DMS79 (cell line): ENCODE measurements at places on chromosomes 13 and 19.

DNA sequence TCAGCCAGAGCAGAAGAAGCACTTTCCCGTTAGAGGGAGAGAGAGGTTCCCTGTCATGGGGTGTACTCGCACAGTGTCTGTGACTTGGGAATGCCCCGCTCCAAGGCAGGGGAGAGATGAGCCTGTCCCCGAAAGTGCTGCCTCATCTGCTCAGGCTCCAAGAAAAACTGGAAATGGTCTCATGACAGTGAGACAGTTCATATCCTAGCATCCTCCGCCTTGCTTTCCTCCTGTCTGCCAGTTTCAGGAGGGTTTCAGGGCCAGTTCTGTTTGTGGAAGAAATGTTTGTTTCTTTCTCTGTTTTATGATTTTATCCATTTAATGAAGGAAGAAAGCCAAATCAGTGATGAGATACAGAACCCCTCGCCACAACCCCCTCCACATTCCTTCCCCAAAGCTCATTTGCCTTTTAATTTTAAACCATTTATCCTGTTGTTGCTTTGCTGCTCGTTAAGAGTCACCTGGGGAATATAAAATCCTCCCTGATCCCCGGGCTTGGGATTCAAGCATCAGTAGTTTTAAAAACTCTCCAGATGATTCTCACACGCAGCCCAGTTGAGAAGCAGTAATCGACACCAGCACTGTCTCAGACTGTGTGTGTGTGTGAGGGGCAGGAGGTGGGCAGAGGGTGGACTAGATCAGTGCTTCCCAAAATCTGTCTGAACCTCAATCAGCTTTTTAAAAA is 144.6 kb upstream of the UBL3 start:
- DNase-seq, result no peak

DNA sequence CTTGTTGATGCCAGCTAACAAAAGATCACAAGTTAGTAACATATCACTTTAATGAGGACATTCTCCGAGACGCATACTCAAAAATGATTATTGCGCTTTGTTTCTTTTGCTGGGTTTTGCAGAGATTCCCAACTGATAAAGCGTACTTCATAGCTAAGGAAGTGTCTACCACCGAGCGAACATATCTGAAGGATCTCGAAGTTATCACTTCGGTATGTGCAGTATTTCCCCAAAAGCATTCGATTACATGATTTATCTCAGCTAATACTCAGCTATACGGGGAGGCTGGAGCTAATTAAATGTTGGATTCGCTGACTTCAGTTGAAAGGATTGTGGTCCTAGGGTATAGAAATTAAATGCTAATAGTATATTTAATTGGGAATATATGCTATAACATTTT is 166.3 kb downstream of the STK24 start:
- no peak for DNase-seq

GRCh38 chr13:102598061-102598460 is 1.3 kb downstream of the TPP2 start:
- DNase-seq, result no peak

GRCh38 chr19:20858218-20858617 is 64.8 kb upstream of the ZNF85 start:
- no peak for DNase-seq

GRCh38 chr19:55753401-55753800 is 5.5 kb upstream of the RFPL4A start:
- no peak for DNase-seq

- DNase-seq, result peak; percentile 36
Observed at GRCh38 chr19:459724-460511, 915 bp downstream of the SHC2 start.

- no peak for DNase-seq
Observed at GRCh38 chr13:84393981-84394625, 511.8 kb upstream of the SLITRK1 start.

DNA sequence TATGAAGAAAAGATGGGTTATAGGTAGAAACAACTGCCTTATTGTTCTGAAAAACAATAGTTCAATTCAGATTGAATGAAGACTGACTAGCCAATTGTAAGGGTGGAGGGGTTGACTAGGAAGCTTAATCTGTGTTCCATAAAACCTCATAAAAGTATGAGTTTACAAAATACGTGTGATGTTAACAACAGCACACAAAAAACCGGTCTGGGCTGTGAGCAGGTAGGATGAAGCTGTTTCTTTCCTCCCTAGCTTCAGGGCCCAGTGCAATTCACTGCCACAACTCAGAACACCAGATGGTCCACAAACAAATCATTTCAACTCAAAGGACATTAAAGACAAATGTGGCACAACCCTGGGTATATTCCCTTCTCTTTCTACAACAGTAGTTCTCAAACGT is 3.2 kb downstream of the OXGR1 start:
- DNase-seq, result no peak

DNA sequence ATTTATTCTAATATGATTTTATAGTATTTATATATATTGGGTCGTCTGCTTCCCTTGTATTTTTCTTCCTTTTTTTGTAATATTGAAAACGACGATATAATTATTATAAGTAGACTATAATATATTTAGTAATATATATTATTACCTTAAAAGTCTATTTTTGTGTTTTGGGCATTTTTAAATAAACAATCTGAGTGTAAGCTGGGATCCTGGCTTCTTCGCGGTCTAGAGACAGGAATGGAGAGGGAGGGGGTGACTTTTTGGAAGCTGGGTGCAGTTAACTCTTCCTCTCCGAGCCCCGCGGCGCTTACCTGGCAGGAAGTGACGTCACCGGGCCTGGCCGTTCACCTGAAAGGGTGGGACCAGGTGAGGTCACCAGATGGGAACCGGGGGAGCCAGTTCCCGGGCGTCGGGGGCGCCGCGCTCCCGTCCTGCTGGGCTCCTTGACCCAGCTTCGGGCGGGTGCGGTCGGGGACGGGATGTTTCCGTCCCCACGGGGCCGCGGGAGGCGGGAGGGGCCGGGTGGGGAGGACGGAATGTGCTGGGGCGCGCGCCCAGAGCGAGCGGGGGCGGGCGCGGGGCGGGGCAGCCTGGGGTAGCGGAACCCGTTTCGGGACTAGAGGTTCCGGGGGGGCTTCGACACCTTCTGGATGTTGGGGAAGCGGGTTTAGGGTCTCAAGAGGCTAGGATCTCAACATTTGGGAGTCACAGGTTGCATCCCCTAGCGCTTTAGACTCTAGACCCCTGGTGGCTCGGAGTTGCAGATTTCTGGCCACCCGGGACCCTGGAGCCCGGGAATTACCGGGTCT is 2.8 kb downstream of the ZFP36 start:
- DNase-seq, result peak; percentile 94

GRCh38 chr19:16585808-16586476 is 13.7 kb upstream of the SLC35E1 start:
- no peak for DNase-seq

DNA sequence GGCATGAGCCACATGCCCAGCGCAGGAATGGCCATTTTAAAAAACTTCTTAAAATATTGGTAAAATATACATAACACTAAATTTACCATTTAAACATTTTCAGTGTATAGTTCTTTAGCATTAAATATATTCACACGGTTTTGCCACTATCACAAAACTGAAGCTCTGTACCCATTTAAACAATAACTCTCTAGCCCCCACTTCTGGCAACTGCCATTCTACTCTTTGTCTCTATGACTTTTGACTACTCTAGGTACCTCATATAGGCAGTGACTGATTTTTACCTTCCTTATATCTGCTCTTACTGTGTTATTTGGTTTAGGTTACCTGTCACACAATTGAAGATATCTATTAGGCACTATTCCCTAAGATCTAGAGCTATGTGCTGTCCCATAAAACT is 2.3 kb upstream of the KBTBD7 start:
- DNase-seq, result no peak

GRCh38 chr13:51816604-51817249 is 12.8 kb upstream of the DHRS12 start:
- no peak for DNase-seq

- DNase-seq, result no peak
Observed at GRCh38 chr13:98746968-98747367, 5.5 kb downstream of the SLC15A1 start.

DNA sequence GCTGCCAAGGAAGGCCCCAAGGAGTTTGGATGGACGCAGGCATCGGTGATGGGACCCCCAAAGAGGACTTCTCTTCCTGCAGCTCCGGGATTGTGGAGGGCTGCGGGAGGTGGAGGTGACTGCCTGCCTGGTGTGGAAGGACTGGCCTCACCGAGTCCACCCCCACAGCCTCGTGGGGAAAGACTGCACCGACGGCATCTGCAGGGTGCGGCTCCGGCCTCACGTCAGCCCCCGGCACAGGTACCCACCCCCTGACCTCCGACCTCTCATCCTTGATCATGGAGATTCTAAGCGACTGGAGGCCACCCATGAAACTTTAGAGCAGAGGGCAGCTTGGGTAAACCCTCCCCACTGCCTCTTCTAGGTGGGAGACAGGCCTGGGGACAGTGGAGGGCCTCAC is 16.9 kb upstream of the CLASRP start:
- DNase-seq, result no peak

- DNase-seq, result no peak
Observed at GRCh38 chr13:112997188-112998130, 28.4 kb downstream of the MCF2L start.

DNA sequence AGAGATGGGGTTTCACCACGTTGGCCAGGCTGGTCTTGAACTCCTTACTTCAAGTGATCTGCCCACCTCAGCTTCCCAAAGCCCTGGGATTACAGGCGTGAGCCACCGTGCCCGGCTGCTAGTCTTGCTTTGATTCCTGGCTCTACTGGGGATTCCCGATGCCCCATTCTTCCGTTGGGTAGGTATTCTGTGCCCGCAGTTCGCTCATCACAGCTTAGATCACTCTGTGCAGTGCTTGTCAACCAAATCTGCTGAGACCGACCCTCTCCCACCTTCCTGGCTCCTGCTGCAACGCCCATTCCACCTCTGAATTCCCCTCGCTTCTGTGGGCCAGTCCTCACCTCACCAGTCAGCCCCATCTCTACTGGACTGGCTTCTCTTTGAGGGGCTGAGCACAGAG is 4.6 kb upstream of the ZNF414 start:
- no peak for DNase-seq

DNA sequence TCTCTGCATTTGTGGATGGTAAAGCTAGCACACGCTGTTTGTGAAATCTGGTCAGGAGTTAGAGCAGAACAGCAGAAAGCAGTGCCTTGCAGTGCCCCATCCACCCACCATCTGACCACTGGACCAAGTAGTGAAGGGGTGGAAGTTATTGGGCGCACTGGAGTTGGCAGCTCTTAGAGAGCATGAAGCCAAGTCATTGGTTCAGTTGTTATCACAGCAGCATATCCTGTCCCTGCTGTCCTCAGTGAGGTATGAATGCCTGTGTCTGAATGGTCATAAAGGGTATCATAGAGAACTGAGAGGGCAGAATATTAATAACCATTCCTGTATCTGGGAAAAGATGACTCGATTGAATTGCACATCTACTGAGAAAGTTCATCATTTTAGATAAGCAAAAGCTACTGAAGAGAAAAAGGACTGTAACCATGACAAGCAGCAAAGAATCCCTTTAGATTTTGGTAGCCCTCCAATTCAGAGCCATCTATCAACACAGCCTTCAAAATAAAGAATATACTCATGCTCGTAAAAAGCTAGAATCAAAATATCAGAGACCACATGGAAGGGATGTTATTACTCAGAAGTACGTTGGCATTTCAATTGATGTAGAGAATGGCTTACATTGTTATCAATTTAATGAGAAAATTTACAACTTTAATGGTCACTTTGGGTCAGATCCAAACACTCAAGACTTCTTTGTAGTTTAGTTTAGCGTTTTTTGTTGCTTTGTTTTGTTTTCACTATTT is 919.0 kb downstream of the EFNB2 start:
- DNase-seq, result no peak

GRCh38 chr13:51832471-51833152 is 12.4 kb downstream of the TMEM272 start:
- no peak for DNase-seq

GRCh38 chr19:41420101-41420880 is 6.9 kb downstream of the B3GNT8 start:
- no peak for DNase-seq

- no peak for DNase-seq
Observed at GRCh38 chr13:79846386-79846785, 365.4 kb downstream of the NDFIP2 start.

GRCh38 chr19:44525721-44526430 is 3.6 kb downstream of the CEACAM20 start:
- no peak for DNase-seq

DNA sequence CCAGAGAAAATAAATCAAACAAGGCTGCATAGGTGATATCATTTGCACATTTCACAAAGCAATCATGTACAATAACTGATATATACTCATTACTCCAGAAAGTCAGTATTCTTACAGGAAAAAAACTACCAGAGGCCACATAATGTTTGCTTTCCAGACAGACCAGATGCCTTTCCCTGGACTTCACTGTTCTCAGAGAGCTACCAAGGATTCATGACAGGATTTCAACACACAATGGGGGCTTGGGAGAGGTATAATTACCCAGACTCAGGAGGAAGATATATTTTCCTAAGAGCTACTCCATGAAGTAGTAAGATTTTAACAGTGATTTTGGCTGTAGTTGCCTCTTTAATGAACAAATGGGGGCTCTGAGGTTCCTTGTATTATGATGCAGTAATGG is 110.0 kb downstream of the FOXO1 start:
- no peak for DNase-seq

GRCh38 chr19:32916969-32917615 is 47.5 kb upstream of the SLC7A9 start:
- DNase-seq, result no peak

GRCh38 chr19:50553134-50553703 is 15.0 kb downstream of the LRRC4B start:
- no peak for DNase-seq

DNA sequence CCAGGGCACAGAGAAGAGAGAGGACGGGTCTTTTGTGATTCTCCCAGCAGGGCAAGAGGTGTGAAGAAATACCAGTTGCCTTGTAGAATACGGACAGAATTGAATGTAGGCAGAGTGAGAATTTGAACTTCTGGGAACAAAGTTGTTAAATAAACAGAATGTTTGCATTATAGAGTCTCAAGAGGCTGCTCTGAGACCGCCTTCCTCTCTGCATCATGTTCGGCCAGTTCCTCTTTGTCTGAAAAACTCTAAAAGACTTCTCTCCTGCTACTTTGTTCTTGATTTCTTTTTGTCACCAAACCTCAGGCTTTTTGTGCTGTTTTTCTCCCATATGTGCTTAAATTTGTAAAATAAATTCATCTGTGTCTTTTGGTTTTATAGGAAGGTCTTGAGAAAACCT is 256.4 kb downstream of the DLEU7 start:
- DNase-seq, result no peak

DNA sequence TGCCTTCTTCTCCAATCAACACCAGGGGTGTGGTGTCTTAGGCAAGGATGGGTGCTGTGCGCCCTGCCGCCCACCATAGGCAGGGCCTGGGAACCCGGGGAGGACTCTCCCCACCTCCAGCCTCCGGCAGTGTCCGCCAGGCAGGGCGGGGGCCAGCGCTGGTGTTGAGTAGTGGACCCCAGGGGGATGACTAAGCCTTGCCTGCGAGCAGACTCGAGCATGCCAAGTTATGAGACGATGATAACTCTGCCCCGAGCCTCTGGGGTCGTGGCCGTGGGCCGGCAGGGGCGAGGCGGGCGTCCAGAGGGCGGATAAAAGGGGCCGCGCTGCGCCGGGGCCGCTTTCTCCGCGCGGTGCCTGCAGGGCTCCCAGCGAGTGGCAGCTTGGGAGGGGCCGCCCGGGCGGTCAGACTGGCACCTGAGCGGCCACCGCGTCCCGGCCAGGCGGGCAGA is at the start of gene MEDAG:
MEDAG (plus strand) TSS at position 340 of the 452 bp plus-strand sequence. CDS start 245 bp downstream, outside the sequence.
- DNase-seq, result no peak

GRCh38 chr19:3810708-3811355 is 24.7 kb upstream of the MATK start:
- no peak for DNase-seq

- DNase-seq, result no peak
Observed at GRCh38 chr19:7681340-7682174, 924 bp downstream of the TRAPPC5 start.
